ENCODE measurements at places on chromosomes 16 and 17. TPM values are rescaled to one million over a fixed set of nuclear protein-coding genes. Genes with fewer than 3 reads are reported as not detected.

Gene IGFALS
- total RNA-seq, result not detected

Gene GINS2
- 0.22 TPM for total RNA-seq

Gene PDE6G
- total RNA-seq, result not detected

Gene OTOP3
- not detected for total RNA-seq

Gene EVPL
- 0.88 TPM for total RNA-seq

Gene KCNJ2
- 8.2 TPM for total RNA-seq

Gene TMEM238L
- total RNA-seq, result not detected

Gene TIGD7
- 6.3 TPM for total RNA-seq

Gene TRAPPC2L
- 36.7 TPM for total RNA-seq

Gene KRTAP4-5
- not detected for total RNA-seq

Gene QPRT
- total RNA-seq, result 2.9 TPM

Gene EFNB3
- total RNA-seq, result 0.34 TPM

Gene CIAO2B
- total RNA-seq, result 59.2 TPM

Gene AATK
- 2.0 TPM for total RNA-seq

Gene TEKT3
- 3.3 TPM for total RNA-seq

Gene CFAP97D1
- 0.19 TPM for total RNA-seq

Gene C17orf100
- 0.85 TPM for total RNA-seq

Gene NUDT16L1
- total RNA-seq, result 11.7 TPM

Gene OR2C1
- not detected for total RNA-seq

Gene UNK
- total RNA-seq, result 42.1 TPM
